ENCODE measurements at places on chromosomes 7 and 10. TPM values are rescaled to one million over a fixed set of nuclear protein-coding genes. Genes with fewer than 3 reads are reported as not detected.

Gene MCM10
- 4.6 TPM for total RNA-seq

Gene TEX36
- not detected for total RNA-seq

Gene IFIT1
- 19.6 TPM for total RNA-seq

Gene NKX1-2
- not detected for total RNA-seq

Gene ADRB1
- 1.5 TPM for total RNA-seq

Gene AGAP3
- 54.4 TPM for total RNA-seq
